ENCODE measurements at places on chromosomes 3 and 15.
A peak's percentile ranks its signal among the peaks of the same experiment; 100 is the strongest.

DNA sequence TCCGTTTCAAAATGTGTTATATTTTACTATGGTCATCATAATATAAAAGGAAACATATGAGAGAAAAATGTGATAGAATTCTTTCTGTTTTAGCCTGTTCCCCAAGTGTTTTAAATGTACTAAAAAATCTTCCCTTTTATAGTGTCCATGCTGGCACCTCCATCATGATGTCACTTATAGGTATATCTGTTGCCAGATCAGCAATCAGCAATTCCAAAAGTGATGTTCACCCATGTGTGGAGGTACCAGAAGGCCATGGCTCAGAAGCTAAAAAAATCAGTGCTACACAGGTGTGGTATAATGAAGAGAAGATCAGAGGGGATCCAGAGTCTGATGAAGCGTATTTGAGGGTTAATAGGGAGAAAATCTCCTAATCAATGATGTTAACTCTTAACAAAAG lies 1.1 kb upstream of the GPR15 start:
- no peak for DNase-seq

DNA sequence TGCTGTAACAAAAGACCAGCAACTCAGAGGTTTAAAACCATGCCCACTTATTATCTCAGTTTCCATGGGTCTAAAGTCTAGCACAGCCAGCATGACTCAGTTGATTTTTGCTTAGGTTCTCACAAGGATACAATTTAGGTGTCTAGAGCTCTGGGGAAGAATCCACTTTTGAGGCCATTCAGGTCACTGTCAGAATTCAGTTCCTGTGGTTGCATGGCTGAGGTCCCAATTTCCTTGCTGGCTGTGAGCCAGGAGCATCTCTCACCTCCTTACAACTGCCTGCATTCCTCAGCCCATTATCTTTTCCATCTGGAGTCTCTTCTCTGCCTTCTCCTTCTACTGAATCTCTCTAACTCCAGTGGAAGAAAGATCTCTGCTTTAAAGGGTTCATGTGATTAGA lies 240.5 kb upstream of the CFAP20DC start:
- DNase-seq: no peak

DNA sequence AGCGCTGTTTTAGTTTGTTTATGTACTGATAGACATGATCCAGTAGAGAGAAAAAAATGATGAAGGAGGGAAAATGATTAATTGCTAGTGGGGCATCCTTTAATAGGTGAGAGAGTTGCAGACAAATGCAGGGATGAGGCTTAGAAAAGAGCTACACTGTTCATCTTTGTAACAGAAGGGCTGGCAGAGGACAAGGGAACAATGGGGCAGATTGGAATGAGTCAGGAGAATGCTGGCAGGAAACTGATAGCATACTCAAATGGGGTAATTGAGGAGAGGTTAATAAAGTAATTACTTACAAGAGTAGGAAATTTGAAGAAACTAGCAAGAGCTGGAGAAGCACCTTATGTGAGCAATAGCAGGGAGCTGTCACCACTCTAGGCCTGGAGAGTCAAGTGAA lies 170.9 kb downstream of the OXSM start:
- no peak for DNase-seq

GRCh38 chr3:197256104-197256503 lies 42.3 kb downstream of the DLG1 start:
- no peak for DNase-seq

DNA sequence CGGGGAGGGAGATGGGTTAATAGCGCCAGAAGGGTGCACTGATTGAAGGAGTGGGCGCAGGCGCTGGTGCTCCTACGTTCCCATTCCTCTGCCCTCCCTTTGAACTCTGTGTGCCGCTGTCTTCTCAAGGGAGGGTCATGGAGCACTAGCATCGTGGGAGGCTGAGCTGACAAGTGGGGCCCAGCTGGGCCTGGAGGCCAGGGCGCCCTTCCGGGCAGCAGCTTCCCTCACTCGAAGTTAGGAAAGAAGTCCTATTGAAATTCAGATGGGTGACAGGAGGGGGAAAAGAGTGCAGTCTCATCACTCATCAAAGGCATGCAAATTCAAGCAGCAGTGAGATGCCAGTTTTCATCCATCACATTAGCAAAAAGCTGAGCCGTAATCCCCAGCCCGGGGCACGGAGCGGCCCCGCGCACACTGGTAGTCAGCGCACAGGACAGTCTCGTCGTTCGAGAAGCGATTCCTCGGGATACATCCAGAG lies 128.2 kb downstream of the LRRK1 start:
- DNase-seq: no peak

DNA sequence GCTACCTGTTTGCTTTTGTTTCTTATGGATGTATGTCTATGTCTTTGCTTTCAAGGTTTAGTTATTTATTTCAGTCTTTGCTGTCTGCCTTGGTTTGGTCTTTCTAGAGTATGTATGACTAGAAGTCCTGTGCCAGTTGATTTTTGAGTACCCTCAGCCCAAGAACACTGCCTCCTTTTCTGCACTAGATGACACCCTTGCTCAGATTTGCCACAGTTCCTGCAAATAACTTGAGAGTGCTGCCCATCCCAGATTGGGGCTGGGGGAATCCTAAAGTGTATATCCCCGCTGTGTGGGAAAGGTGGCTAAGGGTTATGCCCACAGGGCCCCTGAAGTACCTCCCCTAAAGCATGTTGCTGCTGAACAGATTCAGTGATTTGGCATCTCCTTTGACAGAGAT lies 32.0 kb downstream of the NLGN1 start:
- no peak for DNase-seq

- DNase-seq: no peak
These were observed 126.0 kb downstream of the ST8SIA2 start for GRCh38 chr15:92519709-92520108.

DNA sequence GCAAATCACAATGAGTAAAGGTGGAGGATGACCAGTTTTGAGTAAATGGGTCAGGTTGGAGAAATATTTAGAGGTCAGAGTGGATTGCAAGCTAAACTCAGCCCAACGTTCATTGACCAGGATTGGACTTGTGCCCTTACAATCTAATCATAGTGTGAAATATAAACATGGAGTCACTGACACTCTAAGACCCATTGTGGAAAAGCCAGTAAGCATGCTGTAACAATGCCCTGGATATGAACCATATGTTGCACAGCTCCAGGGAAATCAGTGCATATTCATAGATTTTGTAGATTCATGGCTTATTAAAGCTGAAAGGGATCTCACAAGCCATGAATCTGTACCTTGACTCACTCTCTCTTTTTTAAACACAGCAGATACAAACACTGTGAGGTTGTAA lies 660.2 kb upstream of the LMCD1 start:
- DNase-seq: no peak

GRCh38 chr15:31474059-31474868 lies 147.6 kb downstream of the KLF13 start:
- peak; percentile 40 for DNase-seq

- DNase-seq: no peak
These were observed 11.1 kb upstream of the THUMPD3 start for GRCh38 chr3:9351709-9352126.

GRCh38 chr3:38600551-38600950 lies 48.9 kb downstream of the SCN5A start:
- DNase-seq: no peak

DNA sequence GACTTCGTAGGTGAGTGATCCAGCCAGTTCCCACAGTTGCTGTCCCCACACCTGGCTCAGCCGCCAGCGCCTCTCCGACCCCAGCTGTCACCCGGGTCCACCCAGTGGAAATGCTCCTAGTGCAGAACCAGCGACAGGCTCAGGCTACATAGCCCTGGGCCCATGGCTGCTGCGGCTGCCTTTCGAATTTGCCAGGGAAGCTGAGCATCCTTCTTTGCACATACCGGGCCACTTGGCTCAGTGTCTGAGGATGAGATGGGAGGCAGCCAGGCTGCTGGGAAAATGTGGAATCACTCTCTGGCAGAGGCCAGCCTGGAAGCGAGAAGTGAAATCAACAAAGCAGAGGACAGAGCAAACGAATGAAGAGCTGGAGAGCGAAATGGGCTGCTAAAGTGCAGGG lies 80.1 kb downstream of the ST8SIA2 start:
- DNase-seq: no peak

GRCh38 chr15:91716536-91716935 lies 137.0 kb upstream of the SLCO3A1 start:
- DNase-seq: no peak

- DNase-seq: no peak
These were observed 64.1 kb upstream of the HEG1 start for GRCh38 chr3:125119752-125120378.

DNA sequence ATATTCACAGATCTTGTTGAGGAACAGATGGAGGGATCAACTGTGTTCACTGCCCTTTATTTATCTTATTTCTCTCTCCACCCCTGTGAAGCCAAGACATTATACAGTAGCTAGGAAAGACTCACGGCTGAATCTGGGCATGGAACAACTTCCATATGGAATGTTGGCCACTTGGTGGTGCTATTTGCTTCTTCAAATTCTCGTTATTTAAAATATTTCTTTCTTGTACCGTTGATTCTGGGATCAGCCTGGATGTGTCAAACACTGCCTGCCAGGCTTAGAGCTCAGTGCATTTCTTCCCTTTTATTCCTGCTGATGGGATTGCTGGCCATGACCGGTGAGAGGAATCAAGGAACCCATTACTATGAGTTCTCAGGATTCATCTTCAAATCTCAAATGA lies 17.5 kb upstream of the GASK1A start:
- DNase-seq: no peak

- no peak for DNase-seq
These were observed 40.6 kb downstream of the ITPR1 start for GRCh38 chr3:4533489-4534443.

DNA sequence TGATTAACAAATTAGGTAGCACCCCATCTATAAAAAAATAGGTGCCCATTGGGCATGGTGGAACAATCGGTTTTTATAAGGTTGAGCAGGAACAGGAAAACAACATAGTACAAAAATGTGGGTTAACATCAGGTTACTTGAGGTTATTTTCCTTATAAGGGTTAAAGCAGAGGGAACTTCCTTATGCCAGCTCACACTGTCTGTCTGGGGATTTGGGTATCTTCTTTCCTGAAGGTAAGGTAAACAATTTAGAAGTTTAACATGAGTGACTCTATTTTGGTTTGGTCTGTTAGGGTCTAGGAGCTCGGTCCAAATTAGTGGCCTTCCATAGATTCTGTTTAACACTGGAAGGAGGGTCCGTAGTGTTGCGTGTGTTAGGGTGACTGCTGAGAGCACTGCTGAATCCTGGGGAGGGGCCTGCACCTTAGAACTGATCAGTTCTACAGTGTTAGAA lies 14.7 kb downstream of the CHD2 start:
- no peak for DNase-seq

- peak; percentile 1 for DNase-seq
These were observed 23.2 kb downstream of the ALS2CL start for GRCh38 chr3:46670000-46670890.

DNA sequence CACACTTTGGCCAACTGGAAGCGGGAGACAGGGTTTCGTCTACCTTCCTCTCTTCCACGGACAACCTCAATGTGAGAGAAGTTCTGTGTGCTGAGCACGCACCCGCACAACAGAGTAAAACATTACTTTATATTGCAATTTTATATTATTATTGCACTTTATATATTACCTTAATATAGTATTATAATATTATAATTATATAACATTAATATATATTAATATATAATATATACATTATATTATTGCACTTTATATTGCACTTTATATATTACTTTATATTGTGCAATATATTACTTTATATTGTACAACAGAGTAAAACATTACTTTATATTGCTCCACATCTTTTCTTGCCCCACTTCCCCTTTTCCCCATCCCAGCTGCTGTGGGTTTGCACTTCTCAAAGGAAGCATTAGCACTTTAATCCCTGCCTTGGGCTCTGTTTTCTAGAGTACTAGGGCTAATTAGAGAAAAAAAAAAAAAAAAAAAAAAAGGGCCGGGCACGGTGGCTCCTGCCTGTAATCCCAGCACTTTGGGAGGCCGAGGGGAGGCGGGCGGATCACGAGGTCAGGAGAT lies 76.4 kb upstream of the SLC4A7 start:
- no peak for DNase-seq

DNA sequence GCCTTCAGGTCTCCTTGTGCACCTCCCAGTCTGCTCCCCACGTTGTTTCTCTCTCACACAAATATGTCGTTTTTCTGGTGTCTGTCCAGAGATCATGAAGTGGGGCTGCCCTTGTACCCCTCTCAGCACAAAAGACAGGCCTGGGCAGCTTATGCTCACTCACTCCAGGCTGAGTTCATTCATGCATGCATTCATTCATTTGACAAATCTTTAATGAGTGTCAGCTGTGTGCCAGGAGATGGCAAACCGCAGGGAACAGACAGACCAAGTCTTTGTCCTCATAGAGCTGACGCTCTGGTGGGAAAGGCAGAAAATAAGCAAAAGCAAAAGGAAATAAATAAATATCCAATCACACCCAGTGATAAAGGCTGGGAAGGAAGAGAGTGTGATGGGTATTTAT lies 7.6 kb upstream of the TRH start:
- DNase-seq: no peak

- no peak for DNase-seq
These were observed 120.0 kb downstream of the CYP19A1 start for GRCh38 chr15:51218299-51218938.

DNA sequence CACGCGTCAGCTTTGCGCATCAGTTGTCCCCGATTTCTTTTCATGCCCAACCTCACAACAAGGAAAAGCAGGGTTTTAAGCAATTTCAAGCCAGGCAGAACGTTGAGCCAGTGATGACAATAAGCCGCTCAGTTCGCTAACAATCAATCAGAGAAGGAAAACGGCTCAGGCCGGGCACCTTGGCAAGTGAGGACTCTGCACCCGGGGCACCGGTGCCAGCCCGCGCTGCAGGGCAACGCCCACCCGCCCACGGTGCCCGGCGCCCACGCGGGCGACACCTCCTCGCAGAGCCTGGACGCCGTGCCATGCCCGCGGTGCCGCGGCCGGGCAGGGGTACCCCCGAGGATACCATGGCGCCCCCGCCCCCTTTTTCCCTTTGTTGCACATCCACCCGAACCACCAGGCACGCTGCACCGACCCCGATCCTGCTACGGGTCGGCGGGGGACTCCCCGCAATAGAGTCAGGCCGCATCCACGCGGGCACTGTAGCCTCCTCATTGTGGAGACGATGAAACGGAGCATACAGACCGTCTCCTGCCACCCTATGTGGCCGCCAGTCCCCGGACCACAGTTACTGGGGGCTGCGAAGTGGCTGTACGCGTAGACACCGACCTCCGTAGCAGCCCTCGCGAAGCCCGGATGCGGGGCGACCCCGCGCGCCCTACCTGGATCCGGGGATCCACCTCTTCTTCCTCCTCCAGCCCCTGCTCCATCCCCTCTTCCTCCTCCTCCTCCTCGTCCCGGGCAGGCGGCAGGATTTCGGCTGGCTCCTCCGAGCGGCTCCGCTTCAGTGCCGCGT lies 581 bp downstream of the SH3BP5 start:
- DNase-seq: peak; percentile 65

GRCh38 chr3:98732286-98733052 lies 30.7 kb upstream of the ST3GAL6 start:
- peak; percentile 11 for DNase-seq

DNA sequence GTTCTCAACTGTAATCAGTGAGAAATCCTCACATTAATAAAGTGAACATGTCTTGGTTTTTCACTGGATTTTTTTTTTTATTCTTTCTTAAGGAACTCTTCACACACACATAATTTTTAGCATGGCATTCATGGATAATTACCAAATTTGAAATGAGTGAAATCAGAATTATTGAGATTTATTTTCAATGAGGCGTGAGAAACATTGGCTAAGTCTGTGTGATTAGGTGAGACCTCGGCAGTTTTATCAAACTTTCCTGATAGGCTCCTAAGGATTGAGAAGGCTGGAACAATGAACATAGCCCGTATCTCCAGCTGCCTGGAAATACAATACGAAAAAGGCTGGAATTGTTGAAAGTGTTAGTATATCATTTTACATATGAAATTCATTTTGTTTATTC lies 35.5 kb downstream of the MDFIC2 start:
- no peak for DNase-seq

- no peak for DNase-seq
These were observed 110.9 kb downstream of the IGF1R start for GRCh38 chr15:98759277-98759676.
